ENCODE measurements at places on chromosomes 6 and 20.

- no peak for DNase-seq
Measured at GRCh38 chr6:160256445-160256844, 2.2 kb downstream of the SLC22A2 start.

DNA sequence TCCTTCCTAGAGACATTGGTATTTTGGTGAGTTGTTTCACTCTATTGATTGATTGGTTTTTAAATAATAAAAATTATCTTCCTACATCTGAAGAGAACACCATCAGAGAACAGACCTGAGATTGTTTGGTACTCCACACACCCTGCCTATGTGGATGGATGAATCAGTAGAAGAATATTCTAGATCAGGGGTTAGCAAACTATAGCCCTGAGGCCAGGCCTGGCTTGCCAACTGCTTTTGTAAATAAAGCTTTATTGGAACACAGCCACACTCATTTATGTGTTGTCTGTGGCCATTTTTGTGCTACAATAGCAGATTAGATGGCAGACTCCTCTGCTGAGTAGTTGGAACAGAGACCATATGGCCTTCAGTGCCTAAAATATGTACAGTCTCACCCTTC, 139.6 kb upstream of the INSM1 start:
- no peak for DNase-seq

GRCh38 chr6:5279891-5280338, 18.6 kb downstream of the FARS2 start:
- no peak for DNase-seq

- peak; percentile 82 for DNase-seq
Measured at GRCh38 chr20:38674092-38674764, 50.1 kb upstream of the SLC32A1 start.

- no peak for DNase-seq
Measured at GRCh38 chr6:147724454-147724853, 216.0 kb downstream of the SAMD5 start.

GRCh38 chr6:160766989-160767646, 65.1 kb downstream of the PLG start:
- peak; percentile 80 for DNase-seq

DNA sequence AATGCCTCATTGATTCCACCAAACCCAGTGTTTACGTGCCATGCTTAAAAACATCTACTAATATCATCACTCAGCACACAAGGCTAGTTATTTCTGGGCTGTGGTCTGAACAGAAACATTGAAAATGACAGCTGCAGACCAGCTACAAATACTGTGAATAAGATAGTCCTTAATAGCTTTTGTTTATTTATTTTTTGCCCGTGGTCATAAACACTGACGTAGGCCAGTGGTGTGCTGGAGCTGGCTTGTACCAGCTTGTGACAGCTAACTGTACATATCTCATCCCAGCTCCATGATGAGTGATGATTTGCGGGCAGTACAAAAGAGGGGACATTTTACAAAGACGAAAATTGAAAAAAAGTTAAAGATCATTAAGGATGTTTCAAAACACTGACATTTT, 1057.0 kb downstream of the EPHA7 start:
- DNase-seq, result no peak

DNA sequence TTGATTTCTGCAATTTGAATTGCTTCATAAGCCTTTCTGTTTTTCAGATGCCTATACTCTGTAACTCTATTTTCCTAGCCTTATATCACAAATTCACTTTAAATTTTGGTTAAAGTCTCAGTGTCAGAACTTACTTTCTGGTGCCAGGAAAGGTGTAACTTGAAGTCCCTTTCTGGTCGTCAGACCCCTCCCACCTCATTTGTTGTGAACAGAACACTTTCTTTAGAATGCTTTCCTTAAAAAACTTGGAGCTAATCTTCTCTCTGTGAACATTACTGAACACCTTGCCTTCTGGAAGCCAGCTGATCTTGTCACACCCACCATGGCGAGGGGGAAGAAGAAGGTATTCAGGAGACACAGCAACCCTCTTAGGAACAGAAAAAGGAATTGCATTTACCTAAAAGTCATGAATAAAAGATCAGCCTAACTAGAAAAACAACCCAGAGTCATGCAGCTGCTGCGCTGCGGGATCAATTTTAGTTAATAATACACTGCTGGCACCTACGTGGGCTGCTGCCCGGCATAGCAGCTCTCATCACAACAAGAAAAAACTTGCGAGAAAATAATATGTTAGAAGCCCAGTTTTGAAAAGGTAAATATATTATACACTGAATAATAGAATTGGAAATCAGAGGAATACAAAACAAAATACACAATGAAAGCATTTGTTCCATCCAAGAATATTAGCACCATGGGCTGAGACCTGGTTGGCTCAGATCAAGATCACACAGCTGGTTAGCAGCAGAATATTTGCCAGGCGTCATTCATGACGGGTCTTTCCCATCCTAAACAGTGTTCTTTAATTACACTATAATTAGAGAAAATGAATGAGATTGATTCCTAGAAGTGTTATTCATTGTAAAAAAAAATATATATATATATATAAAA, 5.8 kb upstream of the FAM217A start:
- no peak for DNase-seq

- DNase-seq, result no peak
Measured at GRCh38 chr6:126516411-126516810, 176.5 kb downstream of the CENPW start.

DNA sequence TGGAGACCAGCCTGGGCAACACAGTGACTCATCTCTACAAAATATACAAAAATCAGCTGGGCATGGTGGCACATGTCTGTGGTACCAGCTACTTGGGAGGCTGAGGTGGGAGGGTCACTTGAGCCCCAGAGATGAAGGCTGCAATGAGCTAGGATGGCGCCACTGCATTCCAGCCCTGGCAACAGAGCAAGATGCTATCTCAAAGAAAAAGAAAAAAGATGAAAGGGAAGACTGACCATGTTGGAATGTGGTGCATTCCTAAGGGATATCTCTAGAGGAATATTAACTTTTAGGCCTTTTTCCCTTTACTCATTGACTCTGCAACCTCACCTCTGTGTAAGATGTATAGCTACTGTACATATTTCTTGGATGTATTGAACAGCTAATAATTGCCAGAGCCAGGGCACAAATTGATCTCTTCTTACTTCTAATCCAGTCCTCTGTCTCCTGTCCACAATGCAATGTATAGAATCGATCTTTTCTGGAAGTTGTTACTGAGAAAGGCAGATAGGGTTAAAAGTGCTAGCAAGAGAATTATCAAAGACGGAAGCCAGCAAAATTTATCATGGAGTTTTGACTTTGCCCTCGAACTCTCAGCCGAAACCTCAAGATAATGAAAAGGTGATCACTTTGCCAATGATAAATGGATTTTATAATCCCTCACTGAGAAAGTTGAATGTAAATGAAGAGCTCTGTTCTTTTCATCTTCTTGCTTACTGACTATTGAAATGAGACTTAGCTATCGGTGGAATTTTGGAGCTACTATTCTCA, 46.3 kb downstream of the GCNT2 start:
- DNase-seq, result no peak

GRCh38 chr6:82245376-82245775, 2.2 kb downstream of the IBTK start:
- no peak for DNase-seq

GRCh38 chr6:91976797-91977196, 1389.9 kb upstream of the MAP3K7 start:
- DNase-seq, result no peak

DNA sequence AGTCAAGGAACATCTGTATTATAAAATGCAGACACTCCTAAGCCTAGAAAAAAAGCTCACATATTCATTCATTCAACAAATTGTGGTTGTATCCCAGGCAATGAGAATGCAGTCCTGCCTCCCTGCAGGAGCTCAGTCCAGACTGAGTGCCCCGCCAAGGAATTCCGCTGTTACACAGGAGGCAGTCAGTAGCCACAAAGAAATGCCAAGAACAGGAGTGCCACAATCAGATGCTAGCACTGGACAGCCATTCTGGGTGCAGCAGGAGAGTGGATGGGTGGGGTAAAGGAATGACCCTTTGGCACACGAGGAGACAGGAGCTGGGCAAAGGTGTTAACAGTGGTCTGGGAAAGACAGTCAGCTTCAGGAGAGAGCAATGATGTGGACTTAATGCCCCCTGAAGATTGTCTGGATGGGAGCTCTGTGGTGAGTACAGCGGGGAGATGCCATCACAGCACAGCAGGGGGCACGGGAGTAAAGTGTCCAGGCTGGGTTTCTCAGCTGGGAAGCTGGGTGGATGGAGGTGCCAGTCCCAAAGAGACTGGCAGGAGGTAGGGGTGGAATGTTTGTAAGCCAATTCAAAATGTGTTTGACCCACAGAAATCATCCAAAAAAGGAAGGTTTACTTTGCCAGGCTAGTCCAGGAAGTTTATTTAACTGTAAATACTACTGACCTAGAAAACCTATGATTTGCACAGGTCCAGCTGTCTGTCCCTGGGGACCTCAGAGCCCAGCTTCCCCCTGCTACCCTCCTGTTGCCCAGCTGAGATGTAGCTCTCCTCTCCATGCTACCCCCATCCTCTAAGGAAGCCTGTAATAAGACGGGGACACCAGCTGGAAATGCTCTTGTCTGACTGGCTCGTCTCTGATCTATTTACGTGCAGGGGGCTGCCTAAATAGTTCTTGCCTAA, 84.1 kb downstream of the SLC23A2 start:
- DNase-seq, result no peak

GRCh38 chr20:760751-761417, 7.4 kb downstream of the SLC52A3 start:
- no peak for DNase-seq

DNA sequence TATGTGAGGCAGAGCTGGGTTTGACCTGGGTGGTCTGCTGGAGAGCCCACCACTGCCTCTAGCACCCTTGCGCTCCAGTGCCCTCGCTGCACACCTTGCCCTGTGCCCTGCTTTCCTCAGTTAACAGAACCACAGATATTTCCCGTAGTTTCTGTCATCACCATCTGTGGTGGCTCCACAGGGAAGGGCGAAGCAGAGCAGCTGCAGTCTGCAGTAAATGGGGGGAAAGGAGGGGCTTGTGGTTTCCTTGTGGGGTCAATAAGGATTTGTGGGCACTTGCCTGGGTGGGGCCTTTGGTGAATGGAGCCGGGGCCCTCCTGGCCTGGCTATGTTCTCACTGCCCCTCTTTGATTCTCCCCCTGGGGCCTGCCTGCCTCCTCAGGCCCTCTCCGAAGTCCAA, 21.2 kb upstream of the CCDC167 start:
- peak; percentile 62 for DNase-seq

DNA sequence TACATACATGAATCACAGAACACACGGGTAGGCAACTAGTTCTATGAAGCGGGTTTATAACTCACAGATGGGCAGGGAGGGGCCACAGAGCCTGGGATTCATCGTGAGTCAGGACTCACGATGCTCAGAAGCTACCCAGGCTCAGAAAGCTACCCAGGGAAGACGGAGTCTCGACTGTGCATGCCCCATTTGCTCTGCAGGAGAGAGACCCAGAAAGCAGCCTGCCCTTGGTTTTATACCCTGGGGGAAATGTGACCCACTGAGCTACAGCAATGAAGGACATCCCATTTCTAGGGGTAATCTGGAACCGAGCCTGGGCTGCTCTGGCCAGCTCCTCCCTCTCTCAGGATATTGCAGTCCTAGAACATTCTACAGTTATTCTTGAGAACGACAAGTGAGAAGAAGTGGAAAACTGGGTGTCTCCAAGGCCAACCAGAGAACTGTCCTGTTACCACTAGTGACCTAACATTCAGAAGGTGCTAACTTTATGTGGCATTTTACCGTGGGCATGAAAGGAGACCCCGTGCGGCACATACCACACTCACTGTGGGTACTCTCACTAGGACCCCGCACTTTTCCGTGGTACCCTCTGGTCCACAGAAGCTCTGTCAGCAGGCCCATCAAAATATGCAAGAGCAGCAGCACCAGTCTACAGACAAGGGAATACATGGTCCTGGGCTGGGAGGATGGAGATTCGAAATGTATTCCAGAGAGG, 201.9 kb upstream of the PMEPA1 start:
- DNase-seq, result no peak

DNA sequence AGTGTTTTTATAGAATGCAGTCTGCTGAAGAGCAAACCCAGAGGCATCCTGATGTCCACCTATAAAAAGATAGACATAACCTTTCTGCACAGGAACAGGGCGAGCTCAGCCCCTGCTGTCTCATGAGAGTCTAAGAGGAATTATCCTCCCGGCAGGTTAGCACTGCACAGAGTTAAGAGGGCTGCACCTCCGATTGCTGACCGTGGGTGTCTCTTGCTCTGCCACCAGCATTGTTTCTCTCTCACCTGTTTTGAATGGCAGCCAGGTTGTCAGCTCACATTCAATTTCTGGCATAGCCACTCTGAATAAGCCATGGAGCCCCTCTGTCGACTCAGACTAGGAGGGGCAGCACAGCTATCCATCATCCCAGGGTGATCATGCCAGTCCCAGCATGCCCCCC, 211.2 kb downstream of the PHACTR1 start:
- DNase-seq, result no peak

DNA sequence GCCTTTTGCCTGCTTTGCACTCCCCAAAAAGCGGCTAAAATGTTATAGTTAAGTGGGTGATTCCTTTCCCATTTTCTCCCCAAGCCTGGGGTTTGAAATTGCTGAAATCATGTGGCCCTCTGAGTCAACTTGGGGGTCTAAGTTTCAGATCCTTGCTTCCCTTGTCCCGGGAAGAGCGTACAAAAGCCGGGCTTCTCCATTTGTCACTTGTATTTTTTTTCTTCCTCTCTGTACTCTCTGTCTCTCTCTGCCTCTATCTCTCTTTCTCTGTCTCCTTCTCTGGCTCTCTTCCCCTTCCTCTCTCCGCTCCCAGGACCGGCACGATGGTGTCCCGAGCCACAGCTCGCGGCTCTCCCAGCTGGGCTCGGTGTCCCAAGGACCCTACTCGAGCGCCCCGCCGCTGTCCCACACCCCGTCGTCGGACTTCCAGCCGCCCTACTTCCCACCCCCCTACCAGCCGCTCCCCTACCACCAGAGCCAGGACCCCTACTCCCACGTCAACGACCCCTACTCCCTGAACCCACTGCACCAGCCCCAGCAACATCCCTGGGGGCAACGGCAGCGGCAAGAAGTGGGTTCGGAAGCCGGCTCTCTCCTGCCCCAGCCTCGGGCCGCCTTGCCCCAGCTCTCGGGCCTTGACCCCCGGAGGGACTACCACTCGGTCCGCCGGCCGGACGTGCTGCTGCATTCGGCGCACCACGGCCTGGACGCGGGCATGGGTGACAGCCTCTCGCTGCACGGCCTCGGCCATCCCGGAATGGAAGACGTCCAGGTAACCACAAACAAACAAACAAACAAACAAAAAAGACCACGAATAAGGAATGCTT, 4.6 kb downstream of the TFAP2B start:
- no peak for DNase-seq

GRCh38 chr20:32511358-32512046, 73.6 kb downstream of the NOL4L start:
- no peak for DNase-seq
